ENCODE measurements at places on chromosomes 11 and 22.

DNA sequence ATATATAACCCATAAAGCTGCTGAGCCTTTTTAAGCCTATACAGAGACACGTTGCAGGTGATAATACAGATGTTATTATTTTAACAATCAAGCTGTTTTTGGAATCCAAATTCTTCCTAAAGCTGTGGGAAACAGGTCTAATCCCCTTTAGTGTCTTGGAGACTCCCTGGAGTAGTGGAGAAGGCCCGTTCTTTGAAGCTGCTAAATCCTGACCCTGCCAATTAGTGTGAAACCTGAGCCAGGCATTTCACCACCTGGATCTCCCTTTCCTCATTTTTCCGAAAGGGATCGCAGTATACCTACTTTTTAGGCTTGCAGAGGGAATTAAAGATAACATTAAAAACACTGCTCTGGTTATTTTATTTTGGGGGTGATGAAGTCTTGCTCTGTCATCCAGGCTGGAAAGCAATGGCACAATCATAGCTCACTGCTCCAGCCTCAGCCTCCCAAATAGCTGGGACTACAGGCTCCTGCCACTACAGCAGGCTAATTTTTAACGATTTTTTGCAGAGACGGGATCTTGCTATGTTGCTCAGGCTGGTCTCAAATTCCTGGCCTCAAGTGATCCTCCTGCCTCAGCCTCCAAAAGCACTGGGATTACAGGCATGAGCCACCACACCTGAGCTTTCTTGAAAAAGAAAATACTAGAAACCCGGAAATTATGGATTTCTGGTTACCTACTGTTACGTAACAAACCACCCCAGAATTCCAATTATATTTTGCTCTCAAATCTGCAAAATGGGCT is 1.7 kb upstream of the EIF4ENIF1 start:
- no peak for DNase-seq

DNA sequence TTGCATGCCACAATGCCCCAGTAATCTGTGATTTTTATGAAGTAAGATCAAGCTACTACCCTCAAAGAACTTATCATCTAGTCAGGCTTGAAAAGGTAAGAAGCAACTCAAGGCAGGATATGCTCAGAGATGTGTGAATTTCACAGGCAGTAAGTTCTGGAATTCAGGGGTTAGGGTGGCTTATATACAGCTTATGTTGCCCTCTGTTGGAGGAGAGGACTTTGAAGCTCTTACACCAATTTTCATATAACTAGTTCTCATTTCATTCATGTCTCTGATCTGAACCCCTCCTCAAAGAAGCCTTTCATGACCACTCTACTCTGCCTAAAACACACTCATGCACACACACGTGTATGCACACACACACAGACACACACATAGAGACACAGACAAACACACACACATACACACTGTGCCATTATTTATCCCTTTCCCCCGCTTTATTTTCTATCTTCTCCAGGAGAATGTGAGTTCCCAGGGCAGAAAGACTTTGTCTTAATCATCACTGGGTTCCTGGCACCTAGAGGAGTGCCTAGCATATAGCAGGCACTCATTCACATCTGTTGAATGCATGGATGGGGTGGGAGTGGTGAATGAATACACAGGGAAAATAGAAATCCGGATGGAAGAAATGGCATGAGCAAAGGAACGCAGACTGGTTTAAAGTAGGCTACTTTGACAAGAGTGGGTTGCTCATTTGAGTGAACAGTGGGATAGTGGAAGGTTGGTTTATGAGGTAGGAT is 220.7 kb upstream of the ZBED5 start:
- DNase-seq, result no peak

- no peak for DNase-seq
These were observed 19.6 kb downstream of the VPS37C start for GRCh38 chr11:61141601-61142028.

GRCh38 chr11:80315200-80315599 is 874.4 kb upstream of the TENM4 start:
- DNase-seq, result no peak

GRCh38 chr11:61123775-61124571 is 21.7 kb downstream of the CD5 start:
- no peak for DNase-seq

DNA sequence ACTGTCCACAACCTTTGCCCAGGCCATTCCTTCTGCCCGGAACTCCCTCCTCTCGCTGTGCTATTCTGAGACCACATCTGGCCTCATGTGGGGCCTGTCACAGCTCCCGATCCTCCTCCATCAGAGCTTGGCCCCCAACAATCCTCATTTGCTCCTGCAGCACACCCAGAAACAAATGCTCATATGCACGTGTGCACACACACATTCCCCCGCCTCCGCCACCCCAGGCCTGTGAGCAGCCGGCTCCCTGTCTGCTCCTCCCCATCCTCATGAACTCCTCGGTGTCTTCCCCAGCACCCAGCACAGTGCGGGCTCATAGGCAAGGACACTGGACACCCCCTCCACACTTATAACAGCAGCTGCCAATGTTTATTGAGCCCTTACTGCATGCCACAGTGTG is 29.7 kb upstream of the PICK1 start:
- DNase-seq, result no peak

DNA sequence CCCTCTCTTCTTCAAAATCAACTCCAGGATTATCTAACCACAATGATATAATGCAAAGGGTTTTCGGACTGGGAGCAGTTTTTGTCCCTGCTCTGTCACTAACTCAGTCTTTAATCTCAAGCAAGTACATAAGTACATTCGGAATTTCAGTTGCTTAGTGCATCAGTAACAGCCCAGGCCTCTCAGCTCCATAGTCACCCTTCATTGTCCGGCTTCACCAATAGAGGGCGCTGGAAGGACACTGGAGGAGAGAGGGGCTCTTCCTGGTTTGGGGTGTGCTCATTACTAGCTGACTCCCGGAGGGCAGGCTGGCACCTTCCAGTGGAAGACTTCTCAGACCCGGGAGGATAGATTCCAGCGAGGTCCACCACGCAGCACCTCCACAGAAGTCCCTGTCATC is 90.4 kb upstream of the PDGFD start:
- DNase-seq, result no peak

DNA sequence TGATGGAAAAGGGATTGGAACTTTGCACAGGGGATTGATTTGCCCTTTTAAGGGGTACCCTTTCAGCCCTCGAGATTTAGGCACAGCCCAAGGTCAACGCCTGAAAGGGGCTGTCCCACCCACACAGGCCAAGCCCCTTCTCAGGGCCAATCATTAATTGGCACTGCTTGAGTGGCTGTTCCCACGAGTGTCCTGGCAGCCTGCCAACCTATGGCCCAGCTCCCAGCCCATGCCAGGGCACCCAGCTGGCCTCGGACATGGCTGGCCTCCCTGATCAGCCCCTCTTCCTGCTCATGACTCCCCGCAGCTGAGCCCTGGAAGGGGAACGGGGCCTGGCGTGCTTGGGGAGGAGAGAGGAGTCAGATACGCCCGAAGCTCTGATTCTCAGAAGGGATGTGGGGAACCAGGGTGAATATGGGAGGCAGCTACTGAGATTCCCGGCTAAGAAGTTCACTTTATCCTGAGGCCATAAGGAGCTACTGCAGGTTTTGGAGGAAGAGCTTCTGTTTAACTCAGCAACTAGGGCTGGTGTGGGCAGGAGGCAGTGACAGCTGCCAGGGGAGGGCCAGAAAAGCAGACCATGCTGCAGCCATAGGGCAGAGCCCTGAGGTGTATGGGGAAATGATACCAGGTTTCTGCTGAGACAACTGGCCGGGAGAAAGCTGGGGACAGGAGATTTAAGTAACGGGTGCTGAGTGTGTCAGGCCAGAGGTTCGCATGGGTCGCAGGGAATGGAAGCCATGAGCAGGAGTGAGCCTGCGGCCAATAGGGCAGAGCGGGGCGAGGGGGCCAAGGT is 30.0 kb downstream of the WNT7B start:
- DNase-seq, result no peak

- DNase-seq, result no peak
These were observed 15.1 kb downstream of the MYBPC3 start for GRCh38 chr11:47337229-47337924.

DNA sequence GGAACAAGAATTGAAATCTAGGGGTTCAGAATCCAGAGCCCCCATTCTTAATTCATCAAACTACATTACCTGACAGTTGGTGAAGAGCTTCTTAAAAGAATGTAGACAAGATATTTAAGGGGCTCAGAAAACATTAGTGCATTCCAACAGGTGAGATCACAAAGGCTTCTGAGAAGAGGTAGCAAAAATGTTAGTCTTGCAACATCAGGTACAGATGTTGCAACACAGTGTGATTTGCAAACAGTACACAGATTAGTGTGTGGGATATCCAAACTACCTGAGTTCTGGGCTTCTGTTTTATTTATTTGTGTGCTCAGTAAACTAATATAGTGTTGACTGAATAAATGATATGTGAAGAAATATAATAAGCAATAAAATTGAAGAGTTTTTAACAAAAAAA is 11.8 kb downstream of the CASP4 start:
- DNase-seq, result no peak

DNA sequence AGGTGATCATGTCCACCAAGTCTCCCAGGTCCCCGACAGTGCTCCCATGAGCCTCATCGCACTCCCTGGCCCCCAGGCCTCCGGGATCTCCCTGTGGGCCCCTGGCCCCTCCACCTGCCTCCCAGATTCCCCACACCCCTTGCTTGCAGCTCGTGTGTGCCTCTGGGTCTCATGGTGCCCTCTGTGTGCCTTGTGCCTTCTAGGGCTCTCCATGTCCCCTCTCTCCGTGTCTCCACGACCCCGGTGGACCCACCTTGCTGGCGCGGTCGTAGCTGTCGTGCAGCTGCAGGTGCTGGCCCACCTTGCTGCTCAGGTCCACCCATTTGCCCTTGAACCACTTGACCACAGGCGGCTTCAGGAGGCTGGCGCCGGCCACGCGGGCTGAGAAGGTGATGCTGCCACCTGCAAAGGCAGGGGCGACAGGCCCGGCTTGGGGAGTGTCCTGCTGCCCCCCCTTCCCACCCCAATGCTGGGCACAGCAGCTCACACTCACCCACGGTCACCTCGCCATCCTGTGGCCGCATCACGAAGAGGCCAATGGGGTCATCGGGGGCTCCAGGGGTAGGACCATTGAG is 2.9 kb downstream of the MYBPC3 start:
- DNase-seq, result no peak

GRCh38 chr11:30815619-30816018 is 229.5 kb upstream of the MPPED2 start:
- DNase-seq, result no peak

DNA sequence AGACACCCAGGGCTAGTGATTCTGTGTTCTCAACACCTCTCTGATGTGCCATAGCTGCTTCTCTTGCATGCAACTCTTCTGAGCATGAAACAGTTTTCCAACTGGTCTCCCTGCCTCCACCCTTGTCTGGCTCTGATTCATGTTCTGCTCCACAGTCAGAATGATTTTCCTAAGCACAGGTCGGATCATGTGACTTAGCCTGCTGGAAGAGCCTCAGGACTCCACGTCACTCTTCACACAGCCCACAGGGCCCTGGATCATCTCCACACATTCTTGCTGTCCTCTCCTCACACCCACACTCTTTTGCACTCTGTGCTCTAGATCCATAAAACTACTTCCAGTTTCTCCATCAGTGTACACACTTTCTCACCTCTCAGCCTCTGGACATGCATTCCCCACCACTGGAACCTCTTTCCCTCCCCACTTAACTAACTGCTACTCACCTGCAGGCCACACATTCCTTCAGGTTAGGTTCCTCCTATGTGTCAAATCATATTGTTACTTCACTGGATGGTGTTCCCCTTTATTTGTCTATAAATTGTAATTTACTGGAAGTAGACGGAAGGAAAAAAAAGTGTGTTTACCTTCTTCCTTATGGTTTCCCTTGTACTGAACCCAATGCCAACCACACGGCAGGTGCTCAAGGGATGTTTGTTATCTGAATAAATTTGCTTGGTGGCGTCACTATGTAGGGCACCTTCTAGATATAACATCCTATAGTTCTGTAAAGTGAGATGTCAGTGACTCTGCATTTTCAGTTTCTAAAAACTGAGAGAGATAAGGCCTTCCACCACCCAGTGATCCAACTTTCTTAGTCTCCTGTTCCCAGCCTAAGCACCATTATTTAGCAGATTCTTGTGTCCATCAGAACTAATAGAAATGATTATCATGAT is 133.7 kb downstream of the ETS1 start:
- DNase-seq, result peak; percentile 13

- no peak for DNase-seq
These were observed 302.8 kb upstream of the NCAM1 start for GRCh38 chr11:112658431-112658878.

- DNase-seq, result no peak
These were observed 5.7 kb downstream of the LRP4 start for GRCh38 chr11:46912526-46913150.

DNA sequence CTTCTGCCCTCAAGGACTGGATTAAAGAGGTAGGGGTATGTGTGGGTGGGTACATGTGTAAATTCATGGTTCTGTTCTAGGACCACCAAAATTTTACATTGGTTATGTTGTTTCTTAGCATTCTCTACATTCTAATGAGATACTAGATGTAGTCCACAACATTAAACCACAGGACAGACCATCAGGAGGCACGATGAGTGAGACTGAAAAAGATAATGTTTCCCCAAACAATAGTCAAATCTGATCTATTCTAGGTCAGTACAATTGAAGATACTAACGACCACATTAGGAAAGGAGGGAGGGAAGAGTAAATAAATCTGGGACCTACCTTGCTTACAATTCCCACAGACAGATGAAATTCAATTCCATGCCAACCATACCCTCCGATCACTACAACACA is 42.2 kb downstream of the MRTFA start:
- DNase-seq, result no peak

GRCh38 chr11:121449626-121450025 is 2.5 kb upstream of the SORL1 start:
- DNase-seq, result no peak

GRCh38 chr11:46391186-46391577 is 394 bp downstream of the CHRM4 start:
- no peak for DNase-seq

- DNase-seq, result no peak
These were observed 29.6 kb downstream of the TMEM184B start for GRCh38 chr22:38243007-38243765.

DNA sequence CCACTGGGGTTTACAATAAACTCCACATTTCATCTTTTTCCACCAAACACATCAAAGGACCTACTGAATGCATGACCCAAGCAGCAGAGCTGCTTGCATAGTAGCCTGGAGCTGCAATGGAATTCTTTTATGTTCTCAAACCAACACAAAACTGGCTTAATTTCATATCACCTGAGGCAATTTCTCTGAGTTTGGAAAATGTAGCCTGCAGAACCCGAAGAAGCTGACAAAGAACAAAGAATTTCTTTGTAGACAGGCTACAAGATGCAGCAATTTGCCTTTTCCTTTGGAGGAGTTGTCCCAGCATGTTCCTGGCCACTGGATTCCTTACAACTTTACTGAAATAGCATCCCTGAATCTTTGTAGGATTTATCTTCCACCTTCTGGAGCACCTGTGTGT is 5.5 kb upstream of the TECTA start:
- DNase-seq, result no peak

- DNase-seq, result no peak
These were observed 21.4 kb downstream of the CD6 start for GRCh38 chr11:60992842-60993409.

Measured in CD4-positive, alpha-beta memory T cell (primary cell).